CMK (cell line): ENCODE measurements at places on chromosomes 1 and 21.

DNA sequence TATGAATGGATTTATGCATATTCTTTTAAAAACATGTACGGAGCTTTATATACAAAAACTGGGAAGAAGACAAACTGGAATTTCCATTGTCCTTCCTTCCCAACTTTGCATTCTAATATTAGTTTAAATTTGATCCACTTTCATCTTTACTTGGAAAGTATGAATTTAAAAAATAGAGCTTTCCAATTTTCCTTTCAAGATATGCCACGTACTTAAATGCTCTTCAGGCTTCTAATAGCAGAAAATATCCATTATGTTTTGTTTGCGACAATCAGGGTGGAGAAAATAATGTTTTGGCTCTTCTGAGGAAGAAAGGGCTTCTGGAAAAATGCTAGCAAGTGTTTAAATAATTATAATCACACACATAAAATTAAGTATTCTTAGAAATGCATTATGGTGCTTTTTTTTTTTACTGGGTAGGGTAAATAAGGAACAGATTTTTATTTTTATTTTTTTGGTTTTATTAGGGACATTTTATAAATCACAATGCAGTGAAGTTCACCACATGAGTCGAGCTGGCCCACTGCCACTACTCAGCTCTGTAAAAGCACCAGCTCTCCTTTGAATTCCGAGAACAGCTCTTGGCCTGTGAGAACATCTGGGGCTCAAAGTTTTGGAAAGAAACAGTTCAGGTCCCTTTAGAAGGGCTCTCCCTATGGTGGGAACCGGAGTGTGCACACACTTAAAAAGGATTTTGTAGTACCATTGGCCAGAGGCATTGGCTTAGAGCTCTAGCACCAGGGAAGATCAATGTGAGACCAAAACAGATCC, 287.4 kb upstream of the LYPLAL1 start:
- no peak for DNase-seq

DNA sequence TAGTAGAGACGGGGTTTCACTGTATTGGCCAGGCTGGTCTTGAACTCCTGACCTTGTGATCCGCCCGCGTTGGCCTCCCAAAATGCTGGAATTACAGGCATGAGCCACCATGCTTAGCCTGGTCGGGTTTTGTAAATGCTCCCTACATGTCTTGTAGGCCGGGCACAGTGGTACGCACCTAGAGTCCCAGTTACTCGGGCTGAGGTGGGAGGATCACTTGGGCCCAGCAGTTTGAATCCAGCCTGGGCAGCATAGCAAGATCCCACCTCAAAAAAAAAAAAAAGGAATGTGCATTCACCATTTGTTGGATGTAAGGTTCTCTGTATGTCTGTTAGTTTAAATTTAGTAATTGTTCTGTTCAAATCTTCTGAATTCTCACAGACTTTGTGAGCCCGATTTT, 95.8 kb downstream of the ST3GAL3 start:
- DNase-seq, result no peak

GRCh38 chr1:38489844-38490270, 369.7 kb downstream of the RRAGC start:
- DNase-seq, result peak; percentile 48

- DNase-seq, result no peak
Observed at GRCh38 chr1:55718758-55719671, 503.9 kb upstream of the USP24 start.

- no peak for DNase-seq
Observed at GRCh38 chr1:110986407-110986891, 22.7 kb upstream of the LRIF1 start.

DNA sequence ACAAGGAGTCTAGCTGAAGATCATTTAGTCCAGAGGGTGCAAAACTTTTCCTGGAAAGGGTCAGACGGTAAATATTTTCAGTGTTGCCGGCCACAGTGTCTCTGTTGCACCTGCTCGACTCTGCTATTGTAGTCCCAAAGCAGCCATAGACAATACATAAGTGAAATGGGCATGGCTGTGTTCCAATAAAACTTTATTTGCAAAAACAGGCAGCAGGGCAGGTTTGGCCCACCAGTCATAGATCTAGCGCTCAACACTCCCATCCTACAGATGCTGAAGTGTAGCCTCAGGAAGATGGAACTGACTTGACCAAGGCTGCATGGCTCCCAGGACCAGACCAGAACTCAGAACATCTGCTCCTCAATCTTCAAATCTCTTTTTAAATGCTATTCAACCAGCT, 46.2 kb upstream of the CLDN14 start:
- no peak for DNase-seq

- DNase-seq, result no peak
Observed at GRCh38 chr1:159171688-159172501, 480 bp downstream of the CADM3 start.

GRCh38 chr1:49013079-49013478, 236.4 kb upstream of the BEND5 start:
- no peak for DNase-seq

GRCh38 chr1:171221665-171222591, 26.4 kb upstream of the FMO1 start:
- DNase-seq, result no peak

DNA sequence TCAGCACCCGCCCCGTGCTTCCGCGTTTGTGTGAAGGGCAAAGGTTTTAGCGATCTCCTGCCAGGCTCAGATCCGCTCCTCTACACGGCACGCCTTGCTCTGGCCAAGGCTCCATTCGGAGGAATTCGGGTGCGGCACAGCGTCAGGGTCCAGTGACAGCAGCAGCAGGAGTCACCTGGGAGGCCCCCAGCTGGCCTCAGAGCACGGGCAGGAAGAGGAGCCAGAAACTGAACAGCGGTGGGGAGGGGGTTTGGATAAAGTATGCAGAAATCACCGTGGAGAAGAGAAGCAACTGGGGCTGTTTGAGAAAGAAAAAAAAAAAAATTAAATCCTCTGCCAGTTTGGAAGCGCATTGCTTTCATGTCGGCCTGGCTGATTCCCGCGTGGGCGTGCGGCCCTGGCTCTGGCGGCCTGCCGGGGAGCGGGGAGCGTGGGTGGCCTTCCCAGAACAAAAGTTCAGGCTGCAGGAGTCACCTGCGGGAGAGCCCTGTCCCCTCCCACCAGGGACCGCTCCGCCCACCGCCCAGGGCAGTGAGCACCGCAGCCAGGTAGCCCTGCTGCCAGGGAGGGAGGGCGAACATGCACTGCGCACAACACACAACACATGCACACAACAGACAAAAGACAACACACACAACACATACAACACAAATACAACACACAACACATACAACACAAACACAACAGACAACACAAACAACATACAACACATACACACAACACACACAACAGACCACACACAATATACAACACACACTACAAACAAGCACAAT, 107.6 kb downstream of the ETS2 start:
- no peak for DNase-seq

- no peak for DNase-seq
Observed at GRCh38 chr1:232865102-232865931, 60.1 kb downstream of the MAP10 start.

- no peak for DNase-seq
Observed at GRCh38 chr1:179921472-179921871, 33.1 kb upstream of the CEP350 start.

DNA sequence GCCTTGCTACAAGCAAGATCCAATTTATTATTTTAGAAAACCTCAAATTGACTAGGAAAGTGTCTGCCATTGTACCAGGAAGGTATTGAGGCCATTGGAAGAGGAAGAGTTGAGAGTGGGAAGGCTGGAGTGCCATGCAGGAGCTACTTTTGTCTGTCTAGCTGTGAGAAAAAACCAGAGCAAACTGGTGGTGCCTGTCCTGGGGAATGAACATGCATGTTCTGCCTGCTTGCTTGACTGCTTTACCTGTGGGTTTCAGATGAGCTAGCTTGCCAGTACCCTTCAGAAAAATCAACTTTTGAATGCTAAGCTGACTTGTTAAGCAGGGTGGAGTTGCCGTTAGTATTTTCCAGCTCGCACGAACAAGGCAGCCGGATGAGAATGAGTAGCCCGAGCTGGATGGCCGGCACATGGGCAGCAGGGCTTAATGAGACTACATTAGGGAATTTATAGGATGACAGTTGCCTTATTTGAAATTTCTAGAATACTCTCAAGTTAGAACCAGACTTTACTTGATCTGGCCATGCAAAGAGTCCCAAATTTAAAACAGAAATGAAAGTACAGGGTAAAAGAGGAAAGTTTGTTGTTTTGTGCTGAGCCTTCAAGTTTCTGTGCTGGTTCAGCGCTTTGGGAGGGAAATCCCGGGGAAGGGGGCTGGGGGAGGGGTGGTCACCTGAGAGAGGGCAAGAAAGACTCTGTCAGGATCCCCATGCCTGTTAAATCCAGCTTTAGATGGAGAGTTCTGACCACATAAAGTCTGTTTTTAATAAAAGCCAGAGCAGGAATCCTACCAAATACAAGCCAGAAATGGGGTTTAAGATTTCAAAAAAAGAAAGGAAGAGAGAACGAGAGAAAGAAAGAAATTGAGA, 29.6 kb upstream of the C1orf105 start:
- DNase-seq, result no peak

GRCh38 chr1:202802998-202803932, 5.0 kb downstream of the KDM5B start:
- no peak for DNase-seq

DNA sequence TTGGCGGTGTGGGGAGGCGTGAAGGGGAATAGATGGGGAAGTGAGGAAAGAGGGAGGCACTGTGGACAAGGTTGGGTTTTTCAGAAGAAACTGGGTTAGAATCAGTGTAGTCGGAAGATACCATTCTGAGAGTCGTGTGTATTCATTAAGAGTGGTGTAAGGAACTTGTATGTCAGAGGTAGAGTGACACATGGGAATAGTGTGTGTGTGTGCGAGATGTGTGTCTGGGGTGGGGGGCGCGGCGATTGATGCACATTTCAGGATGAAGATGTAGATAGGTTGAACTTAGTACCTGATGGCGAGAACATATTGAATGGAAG, 878 bp downstream of the SMG7 start:
- DNase-seq, result no peak

- no peak for DNase-seq
Observed at GRCh38 chr1:26293911-26294463, 12.4 kb downstream of the UBXN11 start.
